Brain (organoid and tissue), 16 donors: ENCODE measurements at places on chromosomes 11 and 22. TPM values are rescaled to one million over a fixed set of nuclear protein-coding genes. Genes with fewer than 3 reads are reported as not detected.

DNA sequence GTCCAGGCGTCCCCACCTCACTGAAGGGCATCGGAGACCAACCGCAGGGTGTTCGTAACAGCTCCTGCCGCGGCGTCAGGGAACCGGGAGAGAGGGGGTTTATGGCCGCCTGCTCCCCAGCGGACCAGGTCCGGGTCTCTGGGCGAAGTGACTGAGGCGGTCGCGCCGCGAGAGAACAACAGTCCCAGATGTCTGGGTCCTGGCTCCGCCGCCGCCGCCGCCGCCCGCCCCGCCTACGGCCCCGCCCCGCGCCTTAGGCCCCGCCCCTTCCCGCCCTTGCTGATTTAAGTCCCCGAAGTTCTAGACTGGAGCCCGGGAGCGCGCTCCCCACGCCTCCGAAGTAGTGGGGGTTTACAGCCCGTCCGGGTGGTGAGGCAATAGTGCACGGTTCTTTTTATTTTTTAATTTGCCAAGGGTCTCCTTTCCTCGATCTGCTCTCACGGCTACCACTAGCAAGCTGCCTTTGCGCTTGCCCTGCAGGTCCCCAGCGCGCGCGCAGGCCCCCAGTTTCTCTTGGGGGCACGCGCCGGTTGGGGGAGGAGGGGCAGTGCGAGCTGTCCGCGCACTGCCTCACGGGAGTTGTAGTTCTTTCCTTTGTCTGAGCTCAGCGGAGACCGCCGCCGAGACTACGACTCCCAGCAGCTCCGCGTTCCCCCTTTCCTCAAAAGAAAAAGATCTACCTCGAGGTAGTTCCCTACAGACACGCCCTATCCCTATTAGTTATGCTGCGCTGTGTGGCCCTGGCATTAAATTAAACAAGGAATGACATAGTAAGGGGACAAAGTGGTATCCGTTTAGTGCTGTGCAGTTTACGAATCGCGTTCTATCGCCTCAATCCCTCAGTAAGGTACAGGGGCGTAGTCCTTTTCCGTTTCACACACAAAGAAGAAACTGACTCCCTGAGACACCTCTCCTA lies at the start of gene PGM2L1:
PGM2L1 (minus strand) TSS at position 190 of the 916 bp plus-strand sequence. CDS start 272 bp downstream, outside the sequence.
- peak; percentile 99 for DNase-seq

- no peak for DNase-seq
Observed at GRCh38 chr11:127035824-127036223, 35.3 kb upstream of the KIRREL3 start.

- no peak for DNase-seq
Observed at GRCh38 chr11:124297921-124298320, 15.8 kb downstream of the OR8D1 start.

- DNase-seq = no peak
Observed at GRCh38 chr11:12717851-12718291, 43.6 kb downstream of the TEAD1 start.

- no peak for DNase-seq
Observed at GRCh38 chr11:92866679-92867282, 102.7 kb upstream of the MTNR1B start.

DNA sequence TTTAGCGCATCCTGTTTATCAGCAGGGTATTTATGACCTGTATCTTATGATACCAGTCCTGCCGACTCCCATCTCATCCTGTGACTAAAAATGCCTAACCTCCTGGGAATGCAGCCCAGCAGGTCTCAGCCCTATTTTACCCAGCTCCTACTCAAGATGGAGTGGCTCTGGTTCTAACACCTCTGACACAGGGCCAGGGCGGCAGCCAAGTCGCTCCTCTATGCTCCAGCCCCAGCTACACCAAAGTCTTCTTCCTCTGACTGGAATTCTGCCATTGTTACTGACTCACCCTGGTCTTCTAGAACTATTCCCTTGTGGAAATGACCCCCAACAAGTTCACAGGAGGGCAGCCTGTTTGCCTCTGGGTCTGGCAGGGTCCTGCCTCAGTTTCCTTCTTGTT lies 7.9 kb upstream of the C1QTNF6 start:
- DNase-seq = no peak

- DNase-seq = no peak
Observed at GRCh38 chr11:74951226-74951625, 2.2 kb downstream of the SPCS2 start.

DNA sequence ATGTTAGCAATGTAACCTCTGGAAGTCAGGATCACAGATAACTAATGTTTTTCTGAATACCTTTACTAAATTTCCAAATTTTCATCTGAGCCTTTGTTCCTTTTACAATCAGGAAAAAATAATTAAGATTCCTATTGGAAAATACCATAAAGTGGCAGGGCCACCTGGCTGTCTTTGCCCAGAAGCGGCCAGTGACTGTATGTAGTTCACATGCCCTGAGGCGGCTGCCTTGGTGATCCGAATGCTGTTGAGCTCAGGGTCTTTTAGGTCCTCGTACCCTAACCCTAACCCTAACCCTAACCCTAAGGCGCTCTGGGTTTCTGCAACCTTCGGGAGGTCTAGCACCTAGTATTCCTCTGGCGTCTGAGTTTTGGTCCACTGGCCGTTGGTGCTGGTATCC lies 8.5 kb upstream of the ARFGAP3 start:
- no peak for DNase-seq

The OR4C13 gene
- not detected for polyA plus RNA-seq

The MADD gene
- polyA plus RNA-seq = 58.9 TPM

The KCNA4 gene
- polyA plus RNA-seq = 0.27 TPM

The ARVCF gene
- polyA plus RNA-seq = 43.9 TPM

The OSBP2 gene
- polyA plus RNA-seq = 11.2 TPM

The AIFM3 gene
- 33.8 TPM for polyA plus RNA-seq
